ENCODE measurements at places on chromosomes 5 and 9.

DNA sequence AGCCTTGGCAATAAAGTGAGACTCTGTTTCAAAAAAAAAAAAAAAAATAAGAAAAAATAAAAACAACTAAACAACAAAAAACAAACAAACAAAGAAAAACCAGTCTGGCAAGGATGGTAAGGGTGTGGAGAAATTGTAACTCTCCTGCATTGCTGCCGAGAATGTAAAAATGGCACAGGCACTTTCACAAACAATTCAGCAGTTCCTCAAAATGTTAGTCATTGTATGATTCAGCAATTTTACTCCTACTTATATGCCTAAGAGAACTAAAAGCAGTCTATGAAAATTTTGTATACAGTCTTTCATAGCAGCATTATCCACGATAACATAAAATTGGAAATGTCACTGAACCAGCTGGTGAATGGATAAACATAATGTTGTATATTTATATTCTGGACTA lies 280.4 kb downstream of the CDH9 start:
- DNase-seq: no peak

DNA sequence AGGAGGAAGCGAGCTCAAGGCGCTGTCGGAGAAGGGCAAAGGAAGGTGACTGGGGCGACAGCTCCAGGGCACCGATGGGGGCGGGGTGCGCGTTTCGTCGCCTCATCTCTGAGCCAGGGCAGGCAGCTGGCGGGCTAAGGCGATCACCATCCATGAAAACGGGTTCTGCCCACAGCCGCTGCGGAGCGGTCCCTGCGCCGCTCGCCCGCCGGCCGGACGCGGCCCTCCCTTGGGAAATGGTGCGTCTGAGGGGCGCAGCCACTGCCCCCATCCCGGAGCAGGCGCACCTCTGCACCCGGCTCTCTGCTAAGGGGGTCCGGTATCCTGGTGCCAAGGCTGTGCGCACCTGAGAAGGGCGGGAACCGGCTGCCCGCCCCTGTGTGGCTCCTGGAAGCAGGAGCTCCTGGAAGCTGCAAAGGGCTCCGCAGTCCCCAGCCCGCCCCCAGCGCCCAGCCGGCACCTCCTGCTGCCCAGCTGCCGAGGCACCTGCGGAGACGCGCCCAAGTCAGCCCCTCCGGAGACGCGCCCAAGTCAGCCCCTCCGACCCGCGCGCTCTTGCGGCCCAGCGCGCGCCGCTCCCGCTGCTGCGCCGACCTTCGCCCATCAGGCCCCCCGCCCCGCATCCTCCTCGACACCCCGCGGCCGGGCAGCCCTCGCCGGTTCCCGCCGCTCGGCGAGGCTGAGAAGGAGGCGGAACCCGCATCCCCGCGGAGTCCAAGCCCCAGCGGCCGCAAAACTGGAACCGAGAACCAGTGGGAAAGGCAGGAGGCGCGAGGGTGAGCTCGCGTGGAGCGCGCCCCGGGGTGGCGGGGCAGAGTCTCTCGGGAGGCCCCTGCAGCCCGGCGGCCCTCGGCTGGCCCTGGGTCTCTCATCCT lies 757 bp downstream of the ANKRD34B start:
- no peak for DNase-seq

GRCh38 chr5:2024986-2025721 lies 142.4 kb upstream of the IRX4 start:
- DNase-seq: no peak

DNA sequence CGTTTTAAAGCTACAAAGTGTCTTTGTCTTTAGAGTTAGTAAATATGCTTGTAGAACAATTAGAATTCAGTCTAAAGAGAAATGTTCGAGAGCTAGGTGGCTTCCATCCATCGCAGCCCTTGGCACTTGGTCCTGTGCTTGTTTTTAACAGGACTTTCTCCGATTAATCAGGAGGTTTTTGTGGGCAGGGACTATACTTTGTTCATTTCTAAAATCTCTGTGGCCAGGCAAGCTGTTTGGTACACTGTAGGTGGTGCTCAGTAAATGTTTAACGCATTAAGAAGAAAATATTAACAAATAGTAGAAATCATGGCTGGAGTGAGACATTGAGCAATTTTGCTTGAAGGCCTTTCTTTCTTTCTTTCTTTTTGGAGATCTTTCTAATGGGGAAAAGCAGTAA lies 20.8 kb downstream of the AGXT2 start:
- DNase-seq: no peak

- DNase-seq: no peak
Measured at GRCh38 chr5:146832985-146833732, 45.4 kb downstream of the PPP2R2B start.

GRCh38 chr5:98414938-98415337 lies 358.5 kb upstream of the RGMB start:
- peak; percentile 95 for DNase-seq

DNA sequence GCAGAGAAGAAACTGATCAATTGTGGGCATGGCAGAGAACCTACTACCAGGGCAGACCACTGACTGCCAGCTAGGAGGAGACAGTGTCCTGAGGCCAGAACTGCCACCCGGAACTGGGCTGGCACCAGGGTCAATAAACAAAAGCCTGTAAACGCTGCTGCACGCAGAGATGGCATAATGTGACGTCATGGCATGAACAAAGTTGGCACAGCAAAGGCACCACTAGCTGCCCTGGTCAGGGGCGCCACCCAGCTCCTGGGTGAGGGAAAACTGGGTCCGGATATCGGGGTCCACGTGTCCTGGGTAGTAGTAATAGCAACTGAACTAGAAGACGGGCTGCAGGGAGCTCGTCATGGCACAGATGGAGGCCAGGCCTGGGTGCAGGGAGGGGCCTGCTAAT lies 32.1 kb downstream of the DYNC2I2 start:
- no peak for DNase-seq

- no peak for DNase-seq
Measured at GRCh38 chr9:93156475-93157008, 22.5 kb upstream of the NINJ1 start.

DNA sequence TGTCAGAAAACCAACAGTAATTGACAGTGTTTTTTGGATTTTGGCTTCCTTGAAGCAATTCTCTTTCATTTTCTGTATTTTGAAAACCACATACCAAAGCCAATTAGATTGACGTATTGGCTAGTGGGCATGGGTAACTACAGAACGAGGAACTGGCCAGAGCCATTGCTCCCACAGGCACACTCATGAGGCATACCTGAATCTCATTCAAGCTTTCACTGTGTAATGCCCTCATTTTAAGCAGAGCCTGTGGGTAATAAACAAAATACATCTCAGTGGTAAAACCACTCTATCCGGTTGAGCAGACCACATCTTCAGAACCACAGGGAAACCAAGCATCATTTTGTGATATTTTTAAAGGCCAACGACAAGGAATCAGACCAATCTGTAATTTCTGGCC lies 394.1 kb downstream of the ZNF608 start:
- DNase-seq: no peak

GRCh38 chr5:35656721-35657120 lies 39.1 kb downstream of the SPEF2 start:
- no peak for DNase-seq

DNA sequence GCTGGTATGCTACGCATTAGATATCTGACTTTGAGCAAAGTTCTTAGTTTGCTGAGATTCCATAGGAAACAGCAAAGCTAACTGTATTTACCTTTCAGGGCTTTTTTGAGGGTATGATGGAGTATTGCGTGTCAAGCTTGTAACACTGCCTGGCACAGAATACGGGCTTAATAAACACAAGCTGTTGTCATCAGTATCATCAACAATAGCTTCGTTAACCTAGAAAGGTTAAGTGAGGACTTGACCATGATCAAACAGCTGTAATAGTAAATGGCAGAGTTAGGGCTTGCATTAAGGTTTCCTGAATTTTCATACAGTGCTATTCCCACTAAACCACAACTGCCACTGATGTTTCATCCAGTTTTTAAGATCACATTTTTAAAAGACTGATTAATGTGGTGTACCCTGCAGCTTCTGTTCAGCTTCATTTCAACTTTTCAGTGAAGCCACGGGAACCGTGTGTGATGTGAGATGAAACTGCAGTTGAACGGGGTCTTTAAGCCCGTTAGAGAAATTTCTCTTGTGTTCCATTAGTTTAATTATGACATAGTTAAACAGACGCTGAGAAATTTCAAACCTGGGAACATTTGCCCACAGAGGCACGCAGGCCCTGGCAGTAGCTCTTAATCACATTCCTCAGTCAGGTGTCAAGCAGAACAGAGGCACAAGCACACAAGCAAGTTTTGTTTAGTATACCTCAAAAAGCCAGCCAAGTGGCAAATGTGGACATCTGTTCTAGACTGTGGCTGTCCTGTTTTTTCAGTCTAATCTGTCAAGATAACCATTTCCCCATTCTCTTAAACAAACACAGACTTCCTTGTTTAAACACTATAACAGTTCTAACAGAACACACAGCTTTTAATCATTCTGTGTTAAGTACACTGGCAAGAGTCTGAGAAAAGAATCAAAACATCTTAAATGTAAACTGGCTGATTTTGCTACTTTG lies 147.1 kb downstream of the ZNF608 start:
- DNase-seq: peak; percentile 8

DNA sequence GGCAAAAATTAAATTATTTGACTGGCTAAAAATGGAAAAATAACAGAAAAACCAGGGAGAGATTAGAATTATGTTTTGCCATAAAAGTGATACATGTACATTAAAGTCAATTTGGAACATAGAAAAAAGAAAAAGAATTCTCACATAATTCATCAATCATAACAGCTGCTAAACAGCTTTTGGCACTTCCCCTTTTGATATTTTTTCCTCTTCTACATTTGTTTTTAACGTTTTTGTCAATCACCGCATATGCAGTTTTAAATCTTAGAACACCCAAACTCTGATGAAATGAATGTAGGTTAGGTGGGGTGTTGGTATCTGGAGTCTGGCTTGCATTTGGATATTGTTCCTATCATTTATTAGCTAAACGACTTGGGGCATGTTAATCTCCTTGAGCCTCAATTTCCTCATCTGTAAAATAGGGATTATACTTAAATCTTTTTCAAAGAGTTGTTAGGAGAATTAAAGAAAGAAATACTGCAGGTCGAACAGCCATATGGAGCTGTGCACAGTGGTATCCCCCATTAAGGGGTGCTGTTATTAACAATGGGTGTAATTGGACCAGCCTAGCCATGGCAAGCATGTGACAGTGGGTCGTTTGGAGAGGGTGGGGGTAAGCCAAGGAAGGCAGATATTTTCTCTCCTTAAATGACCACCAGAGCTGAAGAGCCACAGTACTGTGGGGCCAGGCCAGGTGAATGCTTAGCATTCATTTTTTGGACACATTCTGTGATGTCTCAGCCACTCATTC lies 22.6 kb downstream of the NPR3 start:
- no peak for DNase-seq

GRCh38 chr5:68116408-68116807 lies 99.1 kb upstream of the PIK3R1 start:
- DNase-seq: no peak

GRCh38 chr5:93401634-93402213 lies 179.3 kb downstream of the NR2F1-AS1 start:
- DNase-seq: no peak

DNA sequence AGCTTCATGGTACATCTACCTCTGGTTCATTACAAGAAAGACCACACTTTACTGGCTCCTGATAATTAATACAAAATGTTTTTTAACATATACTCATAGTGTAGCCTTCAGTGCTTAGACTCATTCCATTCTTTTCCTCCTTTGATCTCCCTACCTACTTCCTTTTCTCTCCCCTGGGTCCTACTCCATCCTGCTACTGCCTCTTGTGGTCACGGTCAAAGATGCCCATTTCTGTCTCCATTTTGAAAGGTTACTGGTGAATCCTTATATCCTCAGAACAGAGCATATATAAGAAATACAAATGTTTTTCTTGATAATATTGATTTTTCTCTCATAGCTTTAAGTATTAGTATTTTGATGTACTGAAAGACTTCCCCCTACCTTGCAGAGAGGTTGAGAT lies 375.9 kb downstream of the ARRDC3 start:
- no peak for DNase-seq

- peak; percentile 18 for DNase-seq
Measured at GRCh38 chr9:5718296-5719032, 89.6 kb downstream of the RIC1 start.

GRCh38 chr5:72452515-72453245 lies 54.5 kb downstream of the ZNF366 start:
- peak; percentile 81 for DNase-seq

- DNase-seq: no peak
Measured at GRCh38 chr9:133048595-133048994, 13.2 kb upstream of the CEL start.

GRCh38 chr9:127972236-127972871 lies 8.4 kb downstream of the EEIG1 start:
- no peak for DNase-seq

DNA sequence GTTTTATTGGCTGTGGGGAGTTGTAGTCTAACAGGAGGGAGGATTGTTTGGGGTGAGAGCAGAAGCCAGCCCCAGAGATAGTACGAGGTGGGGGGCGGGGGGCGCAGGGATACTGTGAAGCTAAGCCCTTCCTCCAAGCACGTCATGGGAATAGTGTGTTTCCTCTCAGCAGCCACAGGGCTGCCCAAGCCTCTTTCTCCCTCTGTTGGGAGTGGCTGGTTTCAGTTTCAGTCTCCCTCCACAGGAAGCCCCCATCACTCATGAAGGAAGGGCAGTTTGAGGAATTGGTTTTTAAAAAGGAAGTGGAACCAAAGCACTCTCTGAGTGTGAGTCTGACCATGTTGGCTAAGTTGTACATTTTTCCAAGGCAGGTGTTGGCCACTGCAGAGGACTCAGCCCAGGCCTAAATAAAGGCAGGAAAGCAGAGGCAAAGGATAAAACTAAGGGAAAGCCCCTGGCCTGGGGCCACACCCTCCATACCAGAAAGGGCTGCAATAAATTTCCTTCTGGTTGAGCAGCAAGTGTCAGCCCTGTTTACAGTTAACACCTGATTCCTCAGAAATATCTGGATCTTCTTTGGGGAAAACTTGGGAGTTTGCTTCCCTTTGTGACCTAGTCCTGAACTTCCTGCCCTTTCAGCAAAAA lies 3.2 kb downstream of the RAB24 start:
- no peak for DNase-seq
